ENCODE measurements at places on chromosomes 6 and 20.

DNA sequence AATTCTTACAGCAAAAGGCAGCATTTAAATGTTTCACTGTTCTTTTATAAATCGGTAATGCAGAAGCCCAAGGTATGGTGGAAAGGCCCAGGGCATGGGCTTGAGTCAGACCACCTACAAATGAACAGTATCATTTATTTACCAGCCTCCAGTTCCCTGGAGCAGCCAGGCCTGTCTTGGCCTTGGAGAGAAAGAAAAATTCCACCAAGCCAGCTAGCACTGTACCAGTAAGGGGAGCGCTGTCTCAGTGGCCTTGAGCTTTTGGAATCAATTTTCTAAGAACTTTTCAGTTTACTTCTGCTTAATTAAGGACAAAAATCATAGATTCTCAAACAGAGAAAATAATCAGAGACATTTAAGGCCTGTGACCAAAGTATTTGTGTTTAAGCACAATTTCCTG lies 12.3 kb downstream of the NAPB start:
- DNase-seq: no peak

- no peak for DNase-seq
Measured at GRCh38 chr20:703426-703825, 27.8 kb upstream of the SCRT2 start.

GRCh38 chr20:19913349-19913748 lies 103.8 kb upstream of the NAA20 start:
- DNase-seq: no peak

GRCh38 chr6:120903836-120904235 lies 430.4 kb downstream of the TBC1D32 start:
- DNase-seq: no peak

- DNase-seq: no peak
Measured at GRCh38 chr6:138492113-138492512, 7.2 kb downstream of the NHSL1 start.

DNA sequence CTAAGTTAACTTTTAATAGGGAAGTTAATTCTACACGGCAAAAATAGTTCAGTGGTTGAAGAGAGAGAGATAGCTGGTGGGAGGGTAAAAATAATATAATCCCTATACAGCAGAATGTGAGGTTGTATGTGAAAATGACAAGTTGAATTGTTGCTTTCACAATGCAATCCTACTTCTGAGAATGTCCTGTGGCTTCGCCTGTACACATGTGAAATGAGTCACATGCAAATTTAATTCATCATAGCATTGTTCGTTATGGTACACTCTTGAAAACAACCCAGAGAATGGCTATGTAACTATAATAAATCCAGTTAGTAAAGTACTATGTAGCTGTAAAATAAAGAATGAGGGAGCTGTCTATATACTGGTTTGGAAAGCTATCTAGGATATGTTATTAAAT lies 46.0 kb upstream of the HINT3 start:
- DNase-seq: no peak

DNA sequence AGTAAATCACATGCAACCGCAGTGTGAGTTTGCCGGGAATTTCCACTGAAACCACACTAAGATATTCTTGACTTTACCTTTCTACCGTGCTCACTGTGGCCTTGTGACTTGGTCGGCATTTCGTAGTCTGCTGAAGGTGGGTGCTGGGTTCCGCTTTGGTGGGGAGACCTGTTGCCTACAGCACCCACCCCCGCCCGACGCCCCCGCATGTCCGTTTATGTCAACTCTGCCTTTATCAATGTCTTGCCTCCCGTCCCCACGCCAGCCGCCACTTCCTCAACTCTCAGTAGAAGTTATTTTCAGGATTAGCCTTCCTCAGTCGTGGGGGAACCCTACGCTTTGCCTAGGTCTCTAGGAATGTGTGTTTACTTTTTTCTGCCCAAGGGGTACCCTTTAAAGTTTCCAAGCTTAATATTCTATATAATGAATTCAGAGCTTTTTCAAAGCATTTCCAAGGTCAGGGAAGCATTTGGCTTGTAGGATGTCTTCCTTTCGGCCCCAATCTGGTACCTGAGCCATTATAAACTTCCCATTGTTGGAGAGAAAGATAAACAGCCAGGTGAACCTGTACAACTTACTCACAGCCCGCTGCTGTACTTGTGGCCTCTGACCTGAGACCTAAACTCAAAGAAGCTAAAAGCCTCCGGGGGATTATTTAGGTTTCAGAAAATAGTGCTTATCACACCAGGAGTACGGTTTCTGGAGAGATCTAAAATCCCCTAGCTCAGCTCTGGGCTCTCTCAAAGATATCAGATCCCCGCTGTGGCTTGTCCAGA lies 54.2 kb downstream of the TBC1D7 start:
- DNase-seq: no peak

- no peak for DNase-seq
Measured at GRCh38 chr20:14232650-14233049, 104.8 kb downstream of the FLRT3 start.

- DNase-seq: no peak
Measured at GRCh38 chr6:154535851-154536250, 25.4 kb upstream of the CNKSR3 start.

- DNase-seq: no peak
Measured at GRCh38 chr6:164836486-164836885, 472.9 kb downstream of the C6orf118 start.

- DNase-seq: no peak
Measured at GRCh38 chr6:1290086-1290485, 21.8 kb upstream of the FOXQ1 start.

DNA sequence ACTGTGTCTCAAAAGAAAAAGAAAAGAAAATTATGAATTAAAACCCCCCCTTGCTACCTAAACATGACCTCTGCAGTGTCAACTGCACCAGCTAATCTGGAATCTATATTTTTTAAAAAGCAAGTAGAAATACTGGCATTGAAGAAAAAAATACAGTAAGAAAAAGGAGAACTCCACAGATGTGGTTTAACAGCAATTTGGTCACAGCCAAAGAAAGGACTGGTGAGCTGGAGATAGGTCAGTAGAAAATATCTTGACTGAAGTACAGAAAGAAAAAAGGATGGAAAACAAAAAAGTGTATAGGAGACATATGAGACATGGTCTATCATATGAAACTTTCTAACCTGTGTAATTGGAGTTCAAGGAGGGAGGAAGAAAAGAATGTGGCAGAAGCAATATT lies 44.1 kb upstream of the ERVFRD-1 start:
- DNase-seq: no peak

- DNase-seq: no peak
Measured at GRCh38 chr6:80433010-80433672, 326.7 kb downstream of the BCKDHB start.

DNA sequence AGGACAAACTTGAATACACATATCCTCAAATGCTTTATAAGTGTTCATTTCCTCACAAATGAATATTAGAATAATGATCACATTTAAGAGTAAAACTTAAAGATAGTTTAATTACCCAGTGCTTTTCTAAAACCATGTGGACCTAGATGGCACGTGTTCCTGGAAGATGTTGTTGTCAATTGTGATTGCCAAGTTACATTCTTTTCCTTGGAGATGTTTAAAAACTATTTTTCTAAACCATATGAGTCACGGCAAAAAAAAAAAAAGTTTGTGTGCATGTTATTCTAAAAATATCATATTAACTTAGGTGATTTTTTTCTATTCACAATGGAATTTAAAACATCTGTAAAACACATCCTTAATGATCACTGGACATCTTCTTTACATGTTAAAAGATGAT lies 51.1 kb downstream of the RCAN2 start:
- DNase-seq: no peak

DNA sequence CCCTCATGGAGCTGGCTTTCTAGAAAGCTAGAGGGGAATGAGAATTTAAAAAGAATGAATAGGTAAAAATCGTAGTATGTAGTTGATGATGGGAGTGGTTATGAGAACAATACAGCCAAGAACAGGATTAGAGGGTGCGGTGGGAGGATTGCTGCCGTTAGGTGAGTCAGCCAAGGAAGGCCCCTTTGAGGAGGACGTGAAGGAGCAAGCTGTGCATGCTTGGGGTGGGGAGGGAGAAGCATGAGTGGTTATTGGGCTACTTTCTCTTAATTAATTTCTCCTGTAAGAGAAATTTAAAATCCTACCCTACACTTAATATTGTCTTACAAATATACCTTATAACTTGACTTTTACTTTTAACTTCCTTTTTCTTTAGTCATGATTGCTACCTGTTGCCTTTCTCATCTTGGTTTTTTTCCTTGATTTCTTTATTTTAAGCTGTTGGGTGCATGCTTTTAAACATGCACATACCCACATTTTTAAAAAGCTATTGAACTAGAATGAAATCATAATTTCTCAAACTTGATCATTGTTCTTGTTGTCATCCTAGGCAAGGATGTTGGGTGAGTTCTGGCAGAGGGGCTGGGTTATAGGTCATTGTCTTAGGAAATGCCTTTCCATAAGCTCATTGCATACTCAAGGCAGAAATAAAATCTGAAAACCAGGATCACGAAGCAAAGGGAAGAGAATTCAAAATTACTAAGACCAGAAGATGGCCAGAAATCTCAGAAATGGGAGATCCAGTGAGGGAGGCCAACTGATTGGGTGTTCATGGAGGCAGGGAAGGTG lies 114.5 kb downstream of the TCP11 start:
- no peak for DNase-seq

- DNase-seq: no peak
Measured at GRCh38 chr20:44426879-44427790, 48.5 kb upstream of the TTPAL start.

GRCh38 chr6:111691345-111692225 lies 85.9 kb upstream of the TRAF3IP2 start:
- DNase-seq: no peak

DNA sequence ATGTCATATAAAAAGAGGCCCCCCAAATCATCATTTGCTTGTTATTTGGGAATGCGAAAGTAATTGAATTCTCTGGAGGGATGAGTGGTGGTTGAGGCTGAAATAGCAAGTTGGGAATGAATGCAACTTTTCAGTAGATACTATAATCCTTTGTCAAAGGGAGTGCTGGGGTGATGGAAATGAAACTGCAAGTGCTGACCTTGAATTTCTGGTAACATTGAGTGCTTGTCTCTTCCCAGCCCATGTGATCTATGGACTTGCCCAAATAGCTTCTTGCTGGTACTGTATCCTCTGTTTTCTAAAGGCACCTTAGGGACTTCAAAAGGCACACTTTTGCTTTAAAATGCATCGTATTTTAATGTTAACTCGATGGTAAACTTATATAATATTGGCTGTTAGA lies 14.8 kb downstream of the PAQR8 start:
- DNase-seq: no peak

DNA sequence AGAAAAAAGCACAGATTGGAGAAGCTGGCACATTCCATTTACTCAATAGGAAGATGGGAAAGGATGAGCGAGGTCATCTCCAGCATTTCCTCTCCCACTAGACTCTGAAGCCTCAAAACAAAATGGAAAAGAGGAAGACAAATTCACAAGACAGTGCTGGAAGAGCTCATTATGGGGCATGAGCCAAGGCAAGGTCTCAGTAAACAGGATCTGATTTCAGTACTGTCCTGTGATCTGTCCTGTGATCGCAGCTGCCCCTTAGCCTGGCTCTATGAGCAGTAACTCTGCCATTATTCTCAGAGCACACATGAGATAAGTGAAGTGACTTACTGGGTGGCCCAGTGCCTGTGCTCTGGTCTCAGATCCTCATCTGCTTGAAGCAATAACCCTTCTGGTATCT lies 68.1 kb upstream of the SLC4A11 start:
- DNase-seq: no peak

DNA sequence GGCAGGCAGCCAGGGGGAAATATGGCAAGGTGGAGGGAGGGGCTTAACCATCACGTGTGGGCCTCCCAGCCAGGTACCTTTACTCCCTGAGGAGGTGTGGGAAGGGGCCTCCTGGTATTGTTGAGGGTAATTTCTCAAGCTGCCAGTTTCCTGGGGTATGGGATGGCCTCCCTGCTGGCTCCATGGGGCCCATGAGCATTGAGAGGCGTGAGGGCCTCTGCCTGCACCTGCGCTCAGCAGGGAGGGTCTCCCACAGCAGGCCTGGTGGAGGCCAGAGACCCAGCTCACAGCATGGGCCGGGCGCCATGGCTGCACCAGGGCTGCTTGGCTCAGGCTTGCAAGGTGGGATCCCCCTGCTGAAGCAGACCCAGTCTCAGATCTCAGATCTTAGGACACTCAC lies 113.0 kb downstream of the GRM4 start:
- no peak for DNase-seq

DNA sequence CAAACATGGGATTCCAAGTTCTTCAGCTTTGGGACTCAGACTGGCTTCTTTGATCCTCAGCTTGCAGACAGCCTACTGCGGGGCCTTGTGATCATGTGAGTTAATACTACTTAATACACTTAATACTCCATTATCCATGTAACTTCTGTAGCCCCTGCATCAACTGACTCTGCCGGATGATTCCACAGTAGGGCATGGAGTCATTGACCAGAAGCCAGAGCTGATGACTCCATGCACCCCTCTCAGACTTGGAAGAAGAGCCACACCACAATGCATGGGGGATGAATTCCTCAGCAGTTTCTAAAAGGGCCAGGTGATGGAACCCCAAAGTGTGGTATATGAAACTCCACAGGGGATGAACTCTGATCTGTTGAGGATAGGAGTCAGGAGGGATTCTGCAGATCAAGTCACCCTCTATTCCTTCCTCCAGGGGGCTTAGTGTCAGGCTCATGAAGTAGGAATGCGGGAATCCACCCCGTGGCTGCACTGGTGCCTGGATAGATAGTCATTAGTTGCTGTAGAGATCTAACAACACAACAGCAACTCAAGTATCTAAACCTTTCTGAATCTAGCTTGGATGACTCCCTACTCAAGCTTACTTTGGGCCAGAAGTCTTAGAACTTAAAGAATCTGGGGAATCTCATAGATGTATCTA lies 70.2 kb downstream of the GPR6 start:
- no peak for DNase-seq

DNA sequence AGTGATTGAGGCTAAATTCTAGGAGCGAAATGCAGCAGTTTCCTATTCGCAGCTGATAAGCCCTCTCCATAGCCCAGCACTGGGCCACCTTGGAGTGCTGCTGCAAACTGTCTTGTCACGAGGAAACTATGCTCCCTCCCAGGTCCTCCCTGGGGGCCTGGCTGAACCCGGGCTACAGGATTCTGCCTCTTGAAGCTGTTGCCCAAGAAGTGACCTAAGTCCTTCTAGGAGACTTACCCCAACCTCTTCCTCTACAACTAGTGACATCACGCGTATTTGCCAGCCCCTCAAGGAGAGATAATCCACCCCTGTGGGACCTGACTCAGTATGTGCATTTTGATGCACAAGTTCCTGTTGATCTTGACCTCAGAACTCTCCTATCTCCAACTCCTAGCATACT lies 26.5 kb upstream of the ZFAND3 start:
- DNase-seq: no peak

DNA sequence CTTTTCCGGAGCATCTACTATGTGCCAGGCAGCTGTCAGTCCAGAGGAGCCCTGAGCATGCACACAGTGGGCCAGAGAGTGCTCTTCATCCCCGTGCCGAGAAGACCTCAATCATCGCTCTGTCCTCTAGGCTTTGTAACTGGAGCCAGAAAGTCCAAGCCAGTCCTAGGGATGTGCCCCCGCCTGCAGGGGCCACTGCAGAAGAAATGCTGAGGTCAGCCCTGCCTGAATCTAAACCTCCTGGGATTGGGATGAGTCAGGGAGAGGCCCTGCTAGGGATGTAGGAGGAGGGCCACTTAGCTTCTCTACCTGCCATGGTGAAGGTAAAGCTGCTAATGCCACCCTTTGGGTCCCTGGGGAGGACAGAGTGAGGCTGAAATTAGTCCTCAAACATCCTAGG lies 146.8 kb downstream of the CDC5L start:
- DNase-seq: no peak

- no peak for DNase-seq
Measured at GRCh38 chr6:1502041-1502440, 107.7 kb upstream of the FOXC1 start.

GRCh38 chr6:168533414-168533813 lies 92.4 kb downstream of the SMOC2 start:
- DNase-seq: no peak

All from left kidney (tissue), 8 donors.